Renal cortex interstitium (tissue), 15 donors: ENCODE measurements at places on chromosomes 1 and 21. TPM values are rescaled to one million over a fixed set of nuclear protein-coding genes. Genes with fewer than 3 reads are reported as not detected.

- DNase-seq = no peak
These were observed 40.5 kb downstream of the TTC39A start for GRCh38 chr1:51289676-51290488.

SLC16A4 gene
- 84.4 TPM for polyA plus RNA-seq

DNA sequence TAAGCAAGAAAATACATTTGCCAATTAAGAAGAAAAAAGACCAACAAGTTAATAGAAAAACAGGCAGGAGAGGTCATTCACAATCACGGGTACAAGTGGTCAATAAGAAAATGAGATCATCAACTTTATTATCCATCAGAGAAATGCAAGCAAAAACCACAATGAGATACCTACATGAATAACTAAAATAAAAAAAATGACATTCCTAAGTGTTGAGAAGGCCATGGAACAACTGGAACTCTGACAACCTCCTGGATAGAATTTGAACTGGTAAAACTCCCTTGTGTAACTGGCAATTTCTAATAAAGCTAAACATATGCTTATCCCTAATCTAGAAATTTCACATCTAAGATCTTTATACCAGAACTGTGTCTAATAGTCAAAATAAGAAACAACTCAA, 135.4 kb upstream of the BACE2 start:
- DNase-seq = no peak

- DNase-seq = no peak
These were observed 37.9 kb upstream of the TSPEAR start for GRCh38 chr21:44749116-44749758.

KRTAP10-9 gene
- polyA plus RNA-seq = not detected

GRCh38 chr1:156420205-156421061, 51.4 kb downstream of the RHBG start:
- DNase-seq = no peak

CASZ1 gene
- 15.7 TPM for polyA plus RNA-seq

- no peak for DNase-seq
These were observed 24.8 kb downstream of the KDM1A start for GRCh38 chr1:23044035-23044434.

SLC44A3 gene
- 58.6 TPM for polyA plus RNA-seq

GRCh38 chr1:186828611-186829454, at the start of gene PLA2G4A:
TSS of gene PLA2G4A (plus strand) at chr1:186828949. CDS start at chr1:186854355, 25,406 bp downstream.
- DNase-seq = peak; percentile 46

- no peak for DNase-seq
These were observed 11.0 kb downstream of the MAPKAPK2 start for GRCh38 chr1:206695733-206696132.

DISC1 gene
- polyA plus RNA-seq = 5.9 TPM

DNA sequence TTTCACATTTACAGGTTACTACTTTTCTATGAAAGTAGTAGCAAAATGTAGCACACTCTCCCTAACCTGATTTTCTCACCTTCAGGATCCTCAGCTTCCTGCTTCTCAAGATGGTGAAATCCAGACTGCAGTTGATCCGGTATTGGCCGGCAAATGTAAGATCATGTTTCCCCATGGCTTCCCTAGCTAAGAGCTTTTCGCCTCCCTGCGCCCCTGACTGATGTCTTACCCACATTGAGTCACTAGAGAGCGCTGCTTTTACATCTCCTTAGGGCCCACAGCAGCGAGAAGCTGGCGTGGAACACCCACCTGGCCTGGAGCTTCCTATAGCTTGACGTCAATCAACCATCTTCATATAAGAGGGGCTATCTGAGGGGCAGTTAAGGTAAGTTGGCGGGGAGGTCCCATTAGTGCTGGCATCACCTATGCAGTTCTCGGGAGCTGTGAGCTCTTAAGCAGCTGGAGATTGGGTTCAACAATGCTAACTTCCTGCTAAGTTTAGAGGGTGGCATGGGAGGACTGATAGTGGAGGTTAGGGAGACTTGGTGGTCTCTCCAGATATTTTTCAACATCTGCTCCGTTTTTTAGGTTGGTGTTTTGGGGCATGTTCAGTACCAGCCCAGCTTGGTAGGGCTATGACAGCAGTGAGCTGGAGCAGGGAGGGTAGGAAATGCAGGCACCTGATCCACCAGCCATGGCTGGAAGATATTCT, 5.5 kb downstream of the PTPN7 start:
- DNase-seq = peak; percentile 59
